ENCODE measurements at places on chromosomes 16 and 17.

DNA sequence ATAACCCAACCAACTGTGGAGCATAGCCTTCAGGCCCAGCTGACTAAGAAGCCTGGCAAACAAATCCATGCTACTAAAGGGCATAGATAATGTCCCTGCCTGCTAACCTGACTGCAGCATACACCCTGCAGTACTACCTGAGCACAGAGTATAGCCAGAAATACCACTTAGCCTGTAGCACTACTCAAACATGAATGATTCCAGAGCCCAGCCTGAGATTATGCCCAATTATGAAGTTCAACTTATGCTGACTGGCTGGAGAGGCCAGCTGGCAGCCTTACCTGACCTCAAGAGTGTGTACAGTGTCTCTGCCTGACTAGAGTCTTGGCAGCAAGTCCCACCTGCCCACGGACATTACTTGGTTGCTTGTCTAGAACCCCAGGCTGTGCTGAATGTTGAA lies 1265.3 kb downstream of the CDH11 start:
- no peak for DNase-seq

GRCh38 chr16:88903267-88903666 lies 36.8 kb upstream of the PABPN1L start:
- no peak for DNase-seq

DNA sequence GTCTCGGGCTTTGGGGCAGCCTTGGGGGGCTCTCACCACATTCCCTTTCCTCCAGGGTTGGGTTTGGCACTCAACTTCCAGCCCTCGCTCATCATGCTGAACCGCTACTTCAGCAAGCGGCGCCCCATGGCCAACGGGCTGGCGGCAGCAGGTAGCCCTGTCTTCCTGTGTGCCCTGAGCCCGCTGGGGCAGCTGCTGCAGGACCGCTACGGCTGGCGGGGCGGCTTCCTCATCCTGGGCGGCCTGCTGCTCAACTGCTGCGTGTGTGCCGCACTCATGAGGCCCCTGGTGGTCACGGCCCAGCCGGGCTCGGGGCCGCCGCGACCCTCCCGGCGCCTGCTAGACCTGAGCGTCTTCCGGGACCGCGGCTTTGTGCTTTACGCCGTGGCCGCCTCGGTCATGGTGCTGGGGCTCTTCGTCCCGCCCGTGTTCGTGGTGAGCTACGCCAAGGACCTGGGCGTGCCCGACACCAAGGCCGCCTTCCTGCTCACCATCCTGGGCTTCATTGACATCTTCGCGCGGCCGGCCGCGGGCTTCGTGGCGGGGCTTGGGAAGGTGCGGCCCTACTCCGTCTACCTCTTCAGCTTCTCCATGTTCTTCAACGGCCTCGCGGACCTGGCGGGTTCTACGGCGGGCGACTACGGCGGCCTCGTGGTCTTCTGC lies 8.4 kb downstream of the SLC16A3 start:
- no peak for DNase-seq

GRCh38 chr16:73071131-73071940 lies 23.4 kb upstream of the ZFHX3 start:
- DNase-seq, result peak; percentile 47

GRCh38 chr16:4327386-4328045 lies 11.6 kb downstream of the GLIS2 start:
- DNase-seq, result no peak

- no peak for DNase-seq
These were observed 129.7 kb upstream of the C17orf78 start for GRCh38 chr17:37246085-37246484.

DNA sequence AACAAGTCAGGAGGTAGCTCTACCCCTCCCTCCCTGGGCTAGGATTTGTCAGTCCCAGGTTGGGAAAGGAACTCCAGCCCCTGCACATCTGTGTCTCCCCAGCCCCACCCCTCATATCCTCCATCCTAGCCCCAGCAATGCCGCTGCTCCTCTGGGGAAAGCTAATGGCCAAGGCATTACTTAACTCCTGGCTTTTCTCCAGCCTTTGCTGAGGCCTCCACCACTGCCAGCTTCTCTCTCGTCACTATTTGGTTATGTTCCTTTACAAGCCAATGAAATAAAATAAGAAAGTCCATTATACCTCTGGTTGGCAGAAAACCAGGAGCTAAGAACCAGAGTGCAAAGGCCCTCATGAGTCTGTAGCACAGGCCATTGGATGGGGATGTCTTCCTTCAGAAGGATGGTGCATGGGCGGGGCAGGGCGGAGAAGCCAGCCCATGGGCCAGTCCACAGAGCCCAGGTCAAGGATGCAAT lies 171.0 kb downstream of the CCDC182 start:
- no peak for DNase-seq

DNA sequence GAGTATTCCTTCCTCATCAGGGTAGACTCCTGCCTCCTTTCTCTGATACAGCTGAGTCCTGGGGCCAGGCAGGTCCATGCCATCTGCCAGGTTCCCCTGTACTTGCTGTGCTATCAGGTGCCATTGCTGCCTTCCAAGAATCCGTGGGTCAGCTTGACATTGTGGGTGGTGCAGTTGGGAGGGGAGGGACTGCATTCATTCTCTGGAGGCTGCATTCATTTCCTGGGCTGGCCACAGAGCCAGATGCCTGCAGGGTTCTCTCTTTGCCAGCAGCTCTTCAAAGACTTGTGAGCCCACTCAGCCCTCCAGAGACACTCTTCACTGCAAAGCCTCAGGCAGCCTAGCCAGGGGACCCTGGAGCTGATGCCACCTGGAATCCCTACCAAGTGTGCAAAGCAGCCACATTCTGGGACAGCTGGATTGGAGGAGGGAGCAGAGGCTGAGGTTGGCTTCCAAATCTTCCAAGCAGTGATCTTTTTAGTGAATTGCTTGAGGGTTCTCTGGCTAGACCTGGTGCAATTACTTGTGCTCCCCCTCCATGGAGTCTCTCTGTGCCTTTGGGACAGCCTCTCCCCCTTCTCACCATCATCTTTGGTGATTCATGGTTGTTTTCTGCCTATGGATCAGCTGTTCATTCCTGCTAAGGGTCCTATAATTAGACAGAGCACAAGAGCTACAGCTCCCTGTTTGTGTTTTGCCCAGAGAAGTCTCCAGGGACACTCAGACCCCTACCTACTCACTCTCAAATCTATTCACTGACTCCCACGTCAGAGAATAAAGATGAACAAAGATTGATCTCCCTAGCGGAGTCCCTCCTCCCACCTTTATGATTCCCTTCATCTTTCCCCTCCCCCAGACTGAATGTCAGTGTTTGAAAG lies 20.9 kb downstream of the ANKFN1 start:
- DNase-seq, result peak; percentile 30

DNA sequence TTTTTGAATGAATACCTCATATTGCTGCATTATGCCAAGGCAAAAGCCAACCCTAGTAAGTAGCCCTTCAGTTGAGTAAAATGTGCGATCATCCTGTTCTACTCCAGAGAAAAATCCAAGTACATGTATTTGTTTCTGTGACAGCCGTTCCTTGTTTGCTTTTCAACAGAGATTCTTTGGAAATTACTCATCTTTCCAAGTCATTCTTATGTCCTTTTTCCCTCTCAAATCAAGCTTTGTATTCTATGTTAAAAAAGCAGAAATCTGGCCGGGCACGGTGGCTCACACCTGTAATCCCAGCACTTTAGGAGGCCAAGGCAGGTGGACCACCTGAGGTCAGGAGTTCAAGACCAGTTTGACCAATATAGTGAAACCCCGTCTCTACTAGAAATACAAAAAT lies 112.9 kb upstream of the HAS3 start:
- DNase-seq, result peak; percentile 83

DNA sequence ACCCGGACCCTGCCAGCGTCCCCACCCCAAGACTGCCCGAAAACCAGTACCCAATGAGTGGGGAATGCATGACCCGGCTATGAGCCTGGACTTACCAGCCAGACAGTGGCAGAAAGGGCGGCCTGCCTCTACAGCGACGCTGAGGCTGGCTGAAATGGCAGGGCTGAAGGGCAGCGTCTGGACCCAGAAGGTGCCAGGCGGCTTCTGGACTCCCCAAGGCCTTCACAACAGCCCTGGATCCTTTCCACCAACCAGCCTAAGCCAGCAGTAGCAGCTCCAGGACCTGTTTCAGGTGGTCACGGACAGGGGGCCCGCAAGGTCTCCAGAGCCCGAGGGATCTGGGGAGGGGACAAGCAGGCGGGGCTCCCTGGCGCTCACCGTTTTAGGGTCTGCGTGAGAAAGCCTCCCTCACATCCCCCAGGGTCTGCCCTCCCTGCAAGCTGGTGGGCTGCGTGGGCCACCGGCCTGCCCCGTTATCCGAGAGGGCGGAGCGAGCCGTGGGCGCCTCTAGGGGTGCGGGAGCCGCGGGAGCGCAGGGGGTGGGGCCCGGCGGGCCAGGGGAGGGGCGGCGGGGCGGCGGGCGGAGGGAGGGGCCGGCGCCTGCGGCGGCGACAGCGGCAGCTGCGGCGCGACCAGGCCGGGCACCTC lies at the start of gene RIPOR1:
Gene RIPOR1 (plus strand): TSS at position 608 of the 648 bp plus-strand sequence. CDS start 9,618 bp downstream, outside the sequence.
- DNase-seq, result peak; percentile 45

DNA sequence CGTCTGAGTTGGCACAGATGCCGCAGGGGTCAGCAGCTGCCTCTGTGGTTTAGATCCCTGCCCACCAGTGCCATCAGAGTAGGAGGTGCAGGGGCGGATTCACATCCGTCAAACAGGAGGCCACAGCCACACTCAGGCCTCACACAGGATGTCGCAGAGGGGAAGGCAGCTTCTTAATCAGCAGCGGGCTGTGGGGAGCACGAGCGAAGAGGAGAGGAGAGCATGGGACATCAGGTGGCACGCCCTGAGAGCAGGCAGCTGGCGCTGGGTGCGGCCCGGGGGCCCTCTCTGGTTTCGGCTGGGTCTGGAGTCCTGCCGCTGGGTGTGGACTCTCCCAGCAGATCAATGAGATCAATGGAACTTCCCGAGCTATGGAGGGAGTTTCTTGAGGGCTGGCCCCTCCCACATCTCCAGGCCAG lies 9.6 kb downstream of the LLGL2 start:
- DNase-seq, result no peak

- peak; percentile 58 for DNase-seq
These were observed 42.6 kb downstream of the KLHDC4 start for GRCh38 chr16:87723226-87723623.

DNA sequence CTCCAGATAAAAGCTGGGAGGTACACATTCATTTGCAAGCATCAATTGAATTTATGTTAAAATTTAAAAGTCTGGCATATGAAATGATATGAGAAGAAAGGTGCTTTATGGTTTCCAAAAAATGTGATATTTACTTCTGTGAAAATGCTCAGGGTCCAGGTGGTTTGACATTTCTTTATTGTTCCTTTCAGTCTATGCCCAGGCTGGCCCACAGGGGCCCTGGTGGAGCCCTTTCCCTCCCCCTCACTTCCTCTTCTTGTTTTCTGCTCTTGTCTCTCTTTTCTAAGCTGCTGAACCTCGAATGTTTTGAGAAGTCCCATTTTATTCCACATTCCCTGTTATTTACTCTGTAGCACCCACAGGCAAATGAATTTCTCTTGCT lies 127.8 kb downstream of the HS3ST3B1 start:
- DNase-seq, result no peak
